ENCODE measurements at places on chromosomes 12 and 14. TPM values are rescaled to one million over a fixed set of nuclear protein-coding genes. Genes with fewer than 3 reads are reported as not detected.

HNF1A gene
- not detected for total RNA-seq

ITGB7 gene
- 200 TPM for total RNA-seq

ADAM21 gene
- not detected for total RNA-seq

FGF6 gene
- total RNA-seq, result not detected

TRHDE gene
- not detected for total RNA-seq

RNASE1 gene
- total RNA-seq, result not detected

KRT77 gene
- not detected for total RNA-seq

DEPDC4 gene
- 1.8 TPM for total RNA-seq

EFS gene
- total RNA-seq, result not detected

IGF1 gene
- total RNA-seq, result 1.6 TPM

MVK gene
- 33.6 TPM for total RNA-seq

KITLG gene
- 0.39 TPM for total RNA-seq

DNA sequence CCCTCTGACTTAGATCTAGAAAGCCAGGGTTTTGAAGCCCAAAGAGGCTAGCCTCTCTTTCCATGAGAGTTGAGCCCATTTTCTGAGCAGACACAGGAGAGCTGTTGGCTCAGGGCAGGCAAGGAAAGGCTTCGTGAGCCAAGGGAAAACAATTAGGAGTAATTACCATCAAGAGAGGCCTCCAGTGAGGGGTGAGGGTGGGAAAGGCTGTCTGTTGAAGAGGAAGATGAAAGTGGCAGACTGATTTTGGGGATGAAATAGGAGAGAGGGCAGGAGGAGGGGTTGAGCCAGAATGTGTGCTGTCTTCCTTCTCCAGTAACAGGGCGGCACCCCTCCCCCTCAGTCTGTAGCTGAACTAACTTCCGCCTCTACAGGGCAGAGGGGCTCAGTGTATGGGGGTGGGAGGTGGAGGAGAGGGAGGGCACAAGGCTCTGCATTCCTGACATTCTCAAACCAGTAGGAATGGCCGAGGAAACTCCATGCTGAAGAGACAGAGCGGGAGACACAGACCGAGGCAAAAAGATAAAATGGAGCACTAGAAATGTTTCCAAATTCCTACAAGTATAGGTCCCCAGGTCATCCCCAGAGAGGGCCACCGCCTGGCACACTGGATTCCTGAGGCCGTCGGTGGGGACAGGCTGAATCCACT, 33.1 kb upstream of the COL2A1 start:
- DNase-seq, result no peak

DNA sequence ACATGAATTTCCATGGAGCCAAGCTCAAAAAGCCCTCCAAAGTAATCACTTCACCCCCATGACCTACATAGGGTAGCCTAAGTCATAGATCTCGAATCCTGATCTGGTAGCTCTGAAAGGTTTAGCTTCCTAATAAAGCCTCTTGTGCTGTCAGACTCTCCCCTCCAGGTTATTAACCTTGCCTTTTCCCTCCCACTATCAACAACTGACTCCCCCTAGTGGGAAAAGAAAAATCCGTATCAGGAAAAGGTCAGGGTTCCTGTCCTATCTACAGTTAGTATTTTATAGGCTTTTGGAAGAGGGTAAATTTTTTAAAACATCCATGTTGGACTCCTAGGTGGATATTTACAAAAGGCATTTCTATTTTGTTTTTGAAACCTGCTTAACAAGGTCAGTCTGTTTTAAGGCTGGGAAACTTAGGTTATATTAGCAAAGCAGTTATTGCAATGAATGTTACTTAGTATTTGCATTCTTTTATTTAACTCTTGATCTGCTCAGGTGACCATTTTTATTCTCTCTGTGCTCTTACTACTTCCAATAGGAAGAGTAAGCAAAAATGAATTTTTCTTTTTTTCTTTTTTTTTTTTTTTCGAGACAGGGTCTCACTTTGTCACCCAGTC, 8.0 kb downstream of the YY1 start:
- no peak for DNase-seq

DNA sequence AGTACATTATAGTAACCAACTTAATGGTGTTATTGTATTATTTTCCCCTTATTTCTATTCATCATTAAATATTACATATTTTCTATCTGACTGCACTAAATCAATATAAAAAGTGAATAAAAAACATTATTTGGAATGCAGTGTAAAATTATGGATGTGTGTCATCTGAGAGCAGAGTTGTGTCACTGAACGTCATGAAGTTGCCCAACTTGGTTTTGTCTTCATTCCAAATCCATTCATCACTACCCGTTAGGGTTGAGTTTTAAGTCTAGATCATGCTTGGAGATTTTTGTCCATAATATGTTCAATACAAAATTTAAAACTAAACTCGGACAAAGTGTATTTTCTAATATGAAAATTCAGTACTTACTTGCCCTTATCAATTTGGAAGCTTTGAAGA, 16.1 kb downstream of the KLRF1 start:
- DNase-seq, result no peak

DNA sequence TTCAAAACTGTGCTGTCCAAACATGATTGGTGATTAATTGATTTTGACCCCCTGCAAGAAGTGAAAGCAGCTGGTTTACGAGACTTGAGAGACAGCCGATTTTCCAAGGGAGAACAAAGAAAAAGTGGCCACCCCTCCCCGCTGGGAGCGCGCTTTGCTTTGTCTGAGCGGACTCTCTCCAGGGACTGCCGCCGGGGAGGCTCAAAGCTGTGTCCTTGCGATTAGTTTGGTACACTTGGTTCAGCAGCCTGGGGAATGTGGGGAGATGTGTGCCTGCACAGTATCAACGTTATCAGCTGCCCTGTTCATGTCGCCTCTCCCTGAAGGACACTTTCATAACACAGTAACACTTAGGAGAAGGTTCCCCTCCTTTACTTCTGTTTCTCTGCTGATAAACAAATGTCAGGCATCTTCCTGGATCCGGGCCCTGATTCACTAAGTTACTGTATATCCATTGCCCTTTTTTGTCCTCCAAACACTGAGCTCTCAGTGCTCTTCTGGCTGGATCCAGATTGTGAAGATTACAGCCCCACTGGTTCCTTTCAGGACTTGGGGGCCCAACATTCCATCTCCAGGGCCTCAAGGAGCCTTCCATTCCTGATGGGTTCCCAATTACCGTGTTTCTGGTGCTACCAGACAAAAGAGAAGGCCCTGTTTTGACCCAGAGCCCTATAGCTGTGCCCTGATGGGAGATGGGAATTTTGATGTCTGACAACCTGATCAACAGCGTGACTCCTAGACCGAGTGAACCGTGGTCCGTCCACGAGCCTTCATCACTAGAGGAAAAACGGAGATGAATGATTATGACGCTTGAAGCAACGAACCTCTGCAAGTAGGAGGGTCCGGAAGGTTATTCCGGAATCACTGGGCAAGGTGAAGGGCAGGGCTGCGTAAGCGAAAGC, 31.7 kb upstream of the TUBA1C start:
- DNase-seq, result no peak

DNA sequence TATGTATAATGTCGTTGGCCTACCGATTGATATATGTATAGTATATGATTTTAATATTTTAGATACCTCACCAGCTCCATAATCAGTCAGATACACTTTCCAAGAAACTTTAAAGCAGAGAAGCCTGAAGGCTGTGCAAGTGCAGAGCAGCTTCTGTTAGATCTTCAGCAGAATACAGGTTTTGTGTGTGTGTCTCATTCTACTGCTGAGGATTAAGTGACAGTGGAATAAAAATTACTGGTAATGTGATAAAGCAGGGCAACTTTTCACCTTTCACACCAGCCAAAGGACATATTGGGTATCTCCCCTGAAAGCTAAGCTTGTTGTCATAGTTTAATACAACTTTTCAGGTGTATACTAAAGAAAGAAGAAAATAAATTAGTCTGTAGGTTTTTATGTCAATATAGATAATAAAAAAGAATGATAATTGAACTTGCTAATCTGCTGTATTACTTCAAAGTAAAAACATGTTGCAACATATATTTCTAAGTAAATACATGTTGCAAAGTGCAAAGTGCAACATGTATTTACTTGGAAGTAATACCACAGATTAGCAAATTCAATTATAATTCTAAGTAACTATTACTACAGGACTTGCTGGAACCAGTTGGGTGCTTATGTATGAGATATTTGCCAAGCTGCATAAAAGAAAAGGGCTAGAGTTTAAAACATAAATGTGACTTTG, 128.3 kb downstream of the SLC16A7 start:
- DNase-seq, result no peak

- DNase-seq, result no peak
Measured at GRCh38 chr12:127791217-127791616, 475.8 kb upstream of the TMEM132C start.

- no peak for DNase-seq
Measured at GRCh38 chr14:76941544-76941943, 87.0 kb downstream of the IRF2BPL start.

- DNase-seq, result no peak
Measured at GRCh38 chr14:92728759-92729364, 19.6 kb downstream of the LGMN start.

DNA sequence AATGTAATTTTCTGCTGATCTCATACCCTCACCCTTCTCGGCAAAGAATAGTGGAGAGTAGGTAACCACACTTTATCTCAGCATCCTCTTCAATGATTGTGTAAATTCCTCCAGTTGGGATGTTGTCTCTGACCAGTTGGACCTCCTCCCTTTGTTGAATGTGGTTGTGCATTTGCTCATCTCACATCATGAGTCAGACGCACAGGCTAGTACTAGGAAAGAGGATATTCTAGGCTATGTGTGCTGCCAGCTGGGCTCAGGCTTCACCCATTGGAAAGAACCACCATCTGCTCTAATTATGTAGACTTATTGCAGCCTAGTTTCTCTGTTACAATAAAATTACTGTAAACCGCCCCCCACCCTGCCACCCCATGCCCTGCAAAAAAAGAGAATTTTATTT, 90.3 kb downstream of the LMO3 start:
- no peak for DNase-seq

GRCh38 chr14:89794096-89794495, 160.4 kb downstream of the EFCAB11 start:
- DNase-seq, result no peak

GRCh38 chr12:113081873-113082272, 25.3 kb downstream of the DTX1 start:
- DNase-seq, result no peak

DNA sequence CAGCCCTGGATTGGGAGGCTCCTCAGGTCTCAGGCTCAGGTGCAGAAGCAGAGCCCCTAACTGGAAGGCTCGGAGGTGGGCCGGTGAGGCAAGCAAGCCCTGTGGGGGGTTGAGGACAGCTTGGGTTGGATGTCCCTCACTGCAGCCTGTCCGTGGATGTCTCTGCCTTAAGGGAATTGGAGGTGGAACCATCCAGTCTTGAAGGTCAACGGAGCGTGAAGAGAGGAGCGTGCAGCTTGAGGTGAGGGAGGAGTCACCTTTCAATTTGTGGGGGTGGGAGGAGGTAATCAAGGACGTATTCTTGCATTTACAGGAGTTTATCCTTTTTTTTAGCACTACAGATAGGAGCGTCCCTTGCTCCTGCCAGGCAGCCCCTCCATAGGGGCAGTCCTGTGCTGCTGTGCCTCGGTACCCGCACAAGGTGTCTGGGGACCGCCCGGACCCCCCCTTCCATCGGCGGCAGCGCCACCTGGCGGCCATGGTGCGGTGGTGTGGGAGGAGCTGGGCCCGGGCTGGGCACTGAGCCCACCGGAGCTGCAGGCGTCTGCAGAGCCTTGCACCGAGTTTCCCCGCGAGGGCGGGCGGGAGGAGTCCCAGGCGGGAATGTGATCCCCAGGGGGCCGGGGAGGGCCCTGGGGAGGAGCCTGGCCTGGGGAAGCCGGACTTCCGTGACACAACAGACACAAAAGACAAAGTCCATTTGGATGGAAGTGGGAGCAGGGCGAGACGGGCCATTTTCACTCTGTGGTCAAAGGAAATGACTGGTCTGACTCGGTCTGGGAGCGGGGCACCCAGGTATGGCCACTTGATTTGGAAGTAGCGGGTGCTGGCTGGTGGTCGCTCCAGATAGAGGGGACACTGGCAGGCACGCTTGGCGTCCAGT, 864 bp downstream of the DNAJC22 start:
- DNase-seq, result peak; percentile 72

GRCh38 chr12:97375310-97375709, 87.3 kb upstream of the RMST start:
- no peak for DNase-seq

GRCh38 chr14:24177041-24177825, 5.4 kb downstream of the REC8 start:
- DNase-seq, result no peak

- no peak for DNase-seq
Measured at GRCh38 chr14:101220921-101221510, 317.5 kb upstream of the RTL1 start.

DNA sequence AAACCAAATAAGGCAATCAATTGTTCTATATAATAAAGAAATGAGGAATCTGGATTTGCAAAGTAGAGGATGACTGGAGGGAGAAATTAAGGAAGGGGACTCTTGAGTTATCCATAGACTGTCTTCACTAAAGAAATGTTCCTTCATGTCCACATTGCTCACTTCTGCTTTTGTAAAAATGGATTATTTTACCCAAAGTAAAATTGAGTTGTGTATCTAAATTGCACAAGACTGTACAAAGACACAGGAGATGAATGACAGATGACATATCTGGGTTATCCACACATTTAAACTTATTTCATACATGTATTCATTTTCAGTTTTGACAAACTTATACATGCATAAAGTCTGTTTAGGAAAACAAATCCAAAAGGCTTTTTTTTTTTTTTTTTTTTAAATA, 11.3 kb downstream of the ATP2B1 start:
- DNase-seq, result no peak

DNA sequence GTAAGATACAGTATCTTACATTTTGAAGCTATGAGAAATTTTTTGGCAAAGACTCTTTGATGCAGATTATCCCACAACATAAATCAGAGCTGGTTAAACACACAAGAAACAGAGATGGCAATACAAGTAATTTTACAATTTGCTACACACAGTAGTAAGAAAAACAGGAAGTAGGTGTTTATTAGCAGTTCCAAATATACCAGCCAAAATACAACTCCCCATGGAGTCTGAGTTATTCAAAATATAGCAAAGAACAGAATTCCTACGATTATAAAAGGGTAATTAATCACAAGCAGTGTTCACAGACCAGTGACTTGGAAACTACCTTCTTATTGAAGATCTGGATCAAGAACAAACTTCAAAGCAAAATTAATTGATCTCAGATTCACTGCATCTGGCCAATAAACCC, 83.9 kb downstream of the BMP4 start:
- no peak for DNase-seq

GRCh38 chr12:32139064-32139421, 32.4 kb downstream of the BICD1 start:
- DNase-seq, result peak; percentile 16

GRCh38 chr12:65522956-65523860, 244.7 kb downstream of the MSRB3 start:
- no peak for DNase-seq

DNA sequence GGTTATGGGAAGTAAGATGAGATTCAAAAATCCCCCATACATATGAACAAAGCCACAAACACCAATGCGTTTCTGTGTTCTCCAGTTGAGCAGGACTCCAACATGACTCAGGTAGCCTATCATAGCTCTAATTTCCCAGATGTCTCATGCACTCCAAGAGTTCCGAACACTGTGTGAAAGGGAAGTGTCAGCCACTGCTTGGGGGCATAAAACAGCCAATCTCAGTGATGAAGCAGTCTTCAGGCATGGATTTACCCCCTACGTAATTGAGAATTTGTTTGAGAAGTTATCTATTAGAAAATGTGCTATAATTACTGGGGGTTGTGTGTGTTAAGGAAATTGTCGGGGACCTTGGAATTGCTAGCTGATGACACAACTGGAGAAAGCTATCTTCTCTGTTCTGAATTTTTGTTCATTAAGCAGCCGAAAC, 153.9 kb upstream of the AVPR1A start:
- no peak for DNase-seq
